ENCODE measurements at places on chromosomes 5 and 9.

DNA sequence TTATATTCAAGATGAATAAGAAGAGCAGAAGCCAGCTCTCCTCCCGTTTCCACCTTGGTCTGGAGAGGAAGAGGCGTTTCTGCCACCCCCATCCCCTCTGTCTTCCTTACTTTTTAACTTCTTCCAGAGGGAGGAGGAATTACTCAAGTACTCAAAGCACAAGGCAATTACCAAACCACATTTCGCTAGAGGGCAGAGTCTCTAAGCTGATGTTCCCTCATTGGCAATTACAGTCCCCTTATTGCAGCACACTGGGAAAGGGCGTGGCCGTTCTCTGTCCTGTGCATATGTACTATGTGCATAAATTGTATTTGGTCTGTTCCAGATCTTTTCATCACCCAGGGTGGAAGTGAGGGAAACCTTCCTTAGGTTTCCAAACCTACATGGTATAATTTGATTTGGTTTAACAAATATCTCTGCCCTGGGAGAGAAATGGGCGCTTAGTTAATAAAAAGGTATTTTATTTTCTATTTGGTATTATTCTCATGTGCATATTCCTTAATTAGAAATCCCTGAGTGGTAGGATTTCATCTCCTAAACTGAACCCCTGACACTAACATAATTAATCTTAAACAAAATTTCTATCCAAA lies 29.8 kb upstream of the ALDOB start:
- no peak for DNase-seq

- DNase-seq, result no peak
Observed at GRCh38 chr9:80890124-80890523, 799.2 kb downstream of the TLE1 start.

DNA sequence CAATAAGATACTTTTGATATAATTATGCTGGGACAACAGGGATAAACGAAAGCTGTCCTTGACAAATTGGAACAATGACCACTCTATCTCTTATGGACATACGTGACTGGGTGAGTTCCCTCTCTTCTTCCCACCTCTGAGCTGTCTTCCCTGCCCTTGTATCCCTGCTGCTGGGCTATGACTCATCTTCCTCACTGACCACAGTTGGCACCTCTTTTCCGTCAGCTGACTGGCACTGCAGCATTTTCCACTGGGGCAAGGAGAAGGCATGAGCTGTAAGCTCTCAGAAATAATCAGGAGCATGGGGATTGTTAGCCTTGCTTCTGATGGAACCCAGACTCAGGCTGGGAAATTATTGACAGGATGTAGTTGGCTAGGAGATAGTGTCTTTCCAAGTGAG lies 48.7 kb downstream of the PCSK1 start:
- no peak for DNase-seq

GRCh38 chr5:52995095-52995494 lies 5.9 kb downstream of the ITGA2 start:
- DNase-seq, result no peak

- DNase-seq, result no peak
Observed at GRCh38 chr9:72353455-72354116, 11.4 kb downstream of the ZFAND5 start.

Measured in stimulated activated CD4-positive, alpha-beta T cell treated with anti-CD3 and anti-CD28 coated beads, Interleukin-2, amount 100 ng/mL, for 48 hours (primary cell).